ENCODE measurements at places on chromosomes 4 and X.

- DNase-seq = no peak
Measured at GRCh38 chr4:44446191-44446590, 2.4 kb downstream of the KCTD8 start.

- no peak for DNase-seq
Measured at GRCh38 chr4:168811786-168812651, 198.0 kb downstream of the CBR4 start.

DNA sequence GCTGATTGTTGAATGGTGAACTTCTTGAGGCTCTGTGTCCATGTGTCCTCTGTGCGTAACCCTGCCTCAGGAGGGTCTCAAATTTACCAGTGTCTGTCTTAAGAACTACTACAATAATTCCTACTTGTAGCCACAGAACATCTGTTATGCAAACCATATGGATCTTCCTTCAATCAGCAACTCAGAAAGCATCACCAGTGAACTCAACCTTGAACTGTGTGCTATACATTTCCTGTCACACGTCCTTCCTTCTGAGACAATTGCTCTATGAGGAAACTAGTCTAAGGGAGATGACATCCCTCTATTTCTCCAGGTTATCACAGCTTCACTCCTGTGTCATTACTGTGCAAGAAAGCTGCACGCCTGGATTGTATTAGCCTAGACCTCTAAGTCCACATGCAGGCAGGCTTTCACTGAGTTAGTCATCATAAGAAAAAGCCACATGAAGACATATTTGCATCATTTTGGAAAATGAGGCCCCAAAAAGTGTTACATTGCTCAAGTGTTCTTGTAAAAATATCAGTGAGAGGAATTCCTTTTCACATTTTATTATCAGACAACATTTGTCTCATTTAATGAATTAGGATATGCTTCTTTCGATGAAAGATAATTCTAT, 157.8 kb downstream of the AFF2 start:
- no peak for DNase-seq

- no peak for DNase-seq
Measured at GRCh38 chr4:60913002-60913401, 287.1 kb upstream of the ADGRL3 start.

GRCh38 chrX:55206162-55206941, 13.8 kb upstream of the PAGE5 start:
- no peak for DNase-seq

DNA sequence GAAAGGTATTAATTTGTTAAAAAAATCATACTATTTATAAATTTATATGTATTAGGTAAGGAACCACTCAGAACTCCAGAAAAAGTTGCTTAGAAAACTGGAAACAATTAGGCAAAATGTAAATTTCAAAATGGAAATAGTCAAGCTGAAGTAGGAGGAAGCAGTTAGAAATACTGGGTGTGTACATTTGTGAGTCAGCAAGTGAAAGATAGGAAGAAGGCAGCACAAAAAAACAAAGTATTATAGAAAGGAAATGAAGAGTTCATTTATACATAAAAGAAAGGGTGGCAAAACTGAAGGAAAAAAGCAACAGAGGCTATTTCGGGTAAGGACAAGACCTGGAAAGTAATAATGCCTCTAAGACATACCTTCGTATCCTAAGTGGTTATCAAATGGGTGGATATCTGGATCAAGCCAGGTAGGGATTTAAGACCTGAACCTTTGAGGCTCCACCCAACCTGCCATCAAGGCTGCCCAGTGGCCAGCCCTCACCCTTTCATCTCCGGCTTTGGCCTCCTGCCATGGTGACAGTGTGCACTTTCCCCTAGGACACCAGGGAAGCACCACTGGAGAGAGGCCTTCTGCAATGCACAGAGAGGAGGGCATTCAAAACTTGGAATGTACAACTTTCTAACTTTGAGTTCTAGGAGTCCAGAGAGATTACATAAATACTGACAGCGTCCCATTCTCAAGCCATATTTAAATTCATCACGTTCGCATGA, at the start of gene LRRC66:
Gene LRRC66 (minus strand): TSS at position 428 of the 722 bp plus-strand sequence. CDS start 2,750 bp downstream, outside the sequence.
- no peak for DNase-seq

- DNase-seq = no peak
Measured at GRCh38 chr4:82789025-82789776, 9.4 kb downstream of the SCD5 start.

- DNase-seq = no peak
Measured at GRCh38 chr4:7083597-7084563, 16.0 kb upstream of the GRPEL1 start.

GRCh38 chr4:70225824-70226223, at the start of gene FDCSP:
TSS of gene FDCSP (plus strand) at chr4:70226124. CDS start at chr4:70231195, 5,071 bp downstream.
- no peak for DNase-seq

- DNase-seq = no peak
Measured at GRCh38 chr4:16608611-16609125, 289.8 kb downstream of the LDB2 start.

DNA sequence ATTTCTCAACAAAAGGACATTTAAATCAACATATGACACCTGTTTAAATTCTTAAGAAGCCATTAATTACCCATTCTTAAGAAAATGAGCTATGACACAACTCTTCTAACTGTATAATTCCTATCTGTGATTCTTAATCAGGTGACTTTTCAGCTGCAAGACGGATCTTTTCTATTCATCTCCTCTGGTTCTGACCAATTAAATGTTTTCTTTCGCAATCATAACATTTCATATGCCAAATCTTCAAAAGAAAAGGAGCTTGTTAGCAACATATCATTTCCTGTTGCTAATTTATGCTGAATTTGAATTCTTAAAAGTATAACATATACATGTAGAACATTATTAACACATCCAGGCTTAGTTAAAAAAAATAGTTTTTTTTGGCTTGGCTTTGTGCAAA, 62.5 kb downstream of the SEL1L3 start:
- DNase-seq = no peak

DNA sequence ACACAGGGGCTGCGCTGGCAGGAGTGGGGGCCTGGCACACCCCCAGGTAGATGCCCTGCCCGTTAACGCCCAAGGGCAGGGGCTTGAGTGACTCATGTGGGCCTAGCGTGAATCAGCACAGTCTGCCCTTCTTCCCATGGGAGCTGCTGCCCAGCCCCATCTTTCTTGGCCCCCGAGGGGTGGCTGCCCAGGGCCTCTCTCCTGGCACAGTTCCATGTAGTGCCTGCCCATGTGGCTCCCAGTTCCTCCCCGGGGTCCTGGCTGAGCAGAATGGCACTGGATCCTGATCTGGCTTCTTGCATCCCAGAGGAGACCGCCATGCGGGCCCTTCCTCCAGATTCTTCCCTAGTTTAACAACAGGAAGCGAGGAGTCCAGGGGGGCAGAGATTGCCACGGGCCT, 2.1 kb upstream of the AVPR2 start:
- no peak for DNase-seq

GRCh38 chr4:13615161-13615560, 12.4 kb downstream of the BOD1L1 start:
- DNase-seq = peak; percentile 23

GRCh38 chr4:124152132-124152531, 560.4 kb downstream of the ANKRD50 start:
- no peak for DNase-seq

DNA sequence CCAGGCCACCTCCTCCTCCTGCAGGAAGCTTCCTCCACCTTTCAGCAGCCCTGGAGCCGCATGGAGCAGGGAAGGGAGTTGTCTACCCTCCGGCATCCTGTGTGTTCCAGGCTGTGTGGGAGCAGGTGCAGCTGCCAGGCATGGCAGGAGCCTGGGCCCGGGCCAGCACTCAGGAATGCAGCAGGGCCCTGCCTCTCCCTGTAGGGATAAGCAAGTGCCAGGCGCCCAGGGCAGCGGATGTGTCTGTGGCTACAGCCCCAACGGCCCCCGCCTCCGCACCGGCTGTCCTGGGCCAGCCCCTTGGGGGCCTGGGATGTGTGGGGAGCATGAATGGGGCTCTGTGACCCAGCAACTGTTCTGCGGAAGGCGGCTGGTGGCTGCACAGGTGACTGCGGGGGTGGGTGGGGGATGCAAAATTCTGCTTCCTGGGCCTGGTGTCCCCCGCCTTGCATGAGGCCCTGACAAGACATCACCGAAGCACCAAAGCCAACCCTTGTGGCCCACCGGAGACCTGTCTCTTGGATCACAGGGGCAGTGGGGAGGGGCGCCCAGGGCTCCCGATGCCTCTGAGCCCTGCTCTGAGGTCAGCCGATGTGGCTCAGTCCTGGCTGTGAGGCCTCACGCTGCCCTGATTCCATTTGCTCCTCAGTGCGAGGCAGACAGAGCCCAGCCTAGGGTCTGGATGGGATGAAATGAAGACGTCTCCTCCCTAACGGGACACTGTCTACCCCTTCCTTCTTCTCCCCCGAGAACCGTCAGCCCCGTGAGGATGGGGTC, 1.4 kb upstream of the DOK7 start:
- DNase-seq = no peak

DNA sequence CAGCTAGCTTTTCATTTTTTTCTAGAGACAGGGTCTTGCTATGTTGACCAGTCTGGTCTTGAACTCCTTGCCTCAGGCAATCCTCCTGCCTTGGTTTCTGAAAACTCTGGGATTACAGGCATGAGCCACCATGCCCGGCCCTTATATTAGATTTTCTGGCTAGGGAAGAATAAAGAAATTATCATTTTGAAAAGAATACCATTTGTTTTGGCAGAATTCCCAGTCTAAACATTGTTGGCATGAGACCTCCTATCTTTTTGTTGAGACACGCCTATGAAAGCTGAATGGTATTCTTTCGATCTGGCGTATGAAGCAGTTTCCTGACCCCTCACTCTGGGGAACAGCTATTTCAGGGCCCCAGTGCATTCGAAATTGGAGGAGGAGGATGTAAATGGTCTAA, 107.0 kb downstream of the REPS2 start:
- DNase-seq = no peak

DNA sequence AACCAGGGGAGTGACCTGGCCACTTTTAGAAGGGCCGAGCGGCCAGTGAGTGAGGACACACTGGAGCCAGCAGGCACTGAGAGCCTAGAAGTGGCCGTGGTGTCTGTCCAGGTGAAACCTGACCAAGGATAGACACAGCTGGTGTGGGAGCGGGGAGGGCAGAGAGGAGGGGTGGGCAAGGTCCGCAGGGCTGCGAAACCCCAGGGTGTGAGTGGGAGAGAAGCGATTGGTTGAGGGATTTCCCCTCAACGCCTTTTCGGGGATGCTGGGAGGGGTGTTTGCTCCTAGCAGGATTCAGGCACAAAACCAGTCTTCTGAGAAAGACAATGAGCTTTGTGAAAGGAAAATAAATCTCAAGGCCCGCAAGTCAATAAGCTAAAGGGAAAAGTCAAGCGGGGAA, 33.2 kb upstream of the ARSD start:
- no peak for DNase-seq

DNA sequence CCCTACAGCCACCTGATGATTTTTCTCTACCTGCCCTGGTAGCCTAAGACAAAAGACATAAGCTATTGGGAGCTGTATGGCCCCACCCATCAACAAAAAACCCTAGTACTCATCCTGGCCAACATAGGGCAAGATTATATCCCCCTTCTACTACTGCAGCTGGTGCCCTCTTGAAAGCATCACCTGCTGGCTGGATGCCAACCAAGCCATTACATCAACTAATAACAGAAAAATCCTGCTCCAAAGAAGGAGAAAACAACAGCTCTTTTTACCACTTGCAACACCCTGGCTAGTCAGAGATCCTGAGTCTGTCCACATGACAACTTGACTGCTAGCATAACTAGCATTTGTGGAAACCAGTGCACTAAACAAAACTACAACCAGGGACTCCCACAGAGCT, 43.6 kb upstream of the UPRT start:
- no peak for DNase-seq

GRCh38 chr4:124737619-124738018, 25.1 kb upstream of the ANKRD50 start:
- DNase-seq = no peak
